ENCODE measurements at places on chromosomes 2 and 18.

DNA sequence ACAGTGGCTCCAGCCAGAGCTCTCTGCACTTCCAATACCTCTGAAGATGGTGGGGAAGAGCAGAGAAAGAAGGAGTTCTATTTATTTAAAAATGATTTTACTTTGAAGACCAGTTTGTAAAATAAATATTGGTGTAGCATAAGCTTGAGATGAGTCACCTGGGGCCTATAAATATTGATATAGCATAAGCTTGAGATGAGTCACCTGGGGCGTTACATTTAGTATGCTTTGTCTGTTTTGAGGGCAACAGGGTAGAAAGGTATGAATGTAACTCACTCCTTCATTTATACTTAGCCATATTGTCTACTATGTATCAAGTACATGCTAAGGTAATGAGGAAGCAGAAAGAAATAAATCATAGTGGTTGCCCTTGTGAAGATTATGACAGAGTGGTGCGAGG, 7.7 kb upstream of the SULT1C4 start:
- DNase-seq = peak; percentile 29

DNA sequence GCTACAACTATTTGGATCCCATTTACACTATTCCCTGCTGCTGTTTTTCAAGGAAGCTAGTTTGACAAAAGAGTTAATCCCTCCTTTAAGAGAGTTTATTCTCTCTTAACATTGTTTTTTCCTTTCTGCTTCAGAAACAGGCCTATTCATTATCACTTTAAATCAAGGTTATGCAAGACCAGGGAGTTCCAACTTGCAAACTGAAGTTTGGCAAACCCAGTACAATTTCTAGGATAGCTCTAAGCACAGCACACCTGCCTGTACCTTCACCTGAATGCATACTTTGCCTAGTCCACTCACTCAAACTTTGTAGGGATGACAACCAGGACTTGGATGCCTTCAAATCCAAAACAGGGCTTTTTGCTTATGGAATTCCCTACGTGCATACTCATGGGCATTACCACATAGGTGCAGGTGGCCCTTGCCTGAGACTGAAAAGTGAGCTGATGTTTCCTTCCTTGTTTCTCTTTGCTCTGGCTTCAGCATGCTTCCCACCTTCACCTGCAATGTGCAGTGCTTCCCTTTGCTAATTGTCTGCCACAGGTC, 193.8 kb upstream of the MMADHC start:
- no peak for DNase-seq

- DNase-seq = no peak
Observed at GRCh38 chr18:10301831-10302483, 152.5 kb upstream of the APCDD1 start.

GRCh38 chr18:32114293-32114942, 22.7 kb downstream of the RNF138 start:
- no peak for DNase-seq

- peak; percentile 85 for DNase-seq
Observed at GRCh38 chr2:111072220-111072871, 48.4 kb upstream of the BCL2L11 start.

DNA sequence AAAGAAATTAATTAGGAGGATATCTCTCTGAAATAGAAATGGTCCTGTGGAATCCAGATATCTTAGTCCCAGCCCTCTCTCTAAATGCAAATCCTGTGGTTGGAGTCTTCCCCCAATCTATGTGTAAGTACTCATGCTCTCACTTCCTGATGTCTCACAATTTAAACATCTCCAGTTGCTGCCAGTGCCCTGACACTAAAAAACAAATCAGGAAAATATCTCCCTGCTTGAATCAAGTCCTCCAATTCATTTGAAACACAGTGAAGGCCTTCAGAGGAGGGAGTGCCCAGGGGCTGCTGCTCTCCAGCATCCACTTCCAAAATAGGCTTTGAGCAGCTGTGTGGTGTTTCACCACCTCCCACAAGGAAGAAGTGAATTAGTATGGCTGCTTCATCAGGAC, 413.8 kb downstream of the RAD51AP2 start:
- DNase-seq = peak; percentile 92

DNA sequence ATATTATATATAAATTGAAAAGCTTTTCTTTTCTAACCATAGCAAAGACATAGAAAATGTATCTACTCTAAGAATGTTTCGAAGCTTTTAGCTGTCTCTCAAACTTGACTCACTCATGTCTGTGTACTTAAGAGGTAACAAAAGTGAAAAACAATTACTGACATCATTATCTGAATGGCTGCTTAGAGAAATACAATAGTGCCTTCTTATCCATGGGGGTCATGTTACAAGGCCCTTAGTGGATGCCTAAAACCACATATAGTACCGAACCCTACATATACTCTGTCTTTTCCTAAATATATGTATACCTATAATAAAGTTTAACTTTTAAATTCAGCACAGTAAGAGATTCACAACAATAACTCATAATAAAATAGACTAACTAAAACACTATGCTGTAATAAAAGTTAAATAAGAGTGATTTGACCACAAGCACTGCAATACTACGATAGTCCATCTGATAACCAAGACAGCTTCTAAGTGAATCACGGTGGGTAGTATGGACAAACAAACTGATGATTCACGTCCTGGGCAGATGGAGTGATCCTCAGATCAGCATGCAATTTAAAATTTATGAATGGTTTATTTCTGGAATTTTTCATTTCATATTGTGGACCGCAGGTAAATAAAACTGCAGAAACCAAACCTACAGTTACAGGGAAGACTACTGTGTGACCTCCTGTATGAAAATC, 246.2 kb downstream of the XIRP2 start:
- peak; percentile 46 for DNase-seq

DNA sequence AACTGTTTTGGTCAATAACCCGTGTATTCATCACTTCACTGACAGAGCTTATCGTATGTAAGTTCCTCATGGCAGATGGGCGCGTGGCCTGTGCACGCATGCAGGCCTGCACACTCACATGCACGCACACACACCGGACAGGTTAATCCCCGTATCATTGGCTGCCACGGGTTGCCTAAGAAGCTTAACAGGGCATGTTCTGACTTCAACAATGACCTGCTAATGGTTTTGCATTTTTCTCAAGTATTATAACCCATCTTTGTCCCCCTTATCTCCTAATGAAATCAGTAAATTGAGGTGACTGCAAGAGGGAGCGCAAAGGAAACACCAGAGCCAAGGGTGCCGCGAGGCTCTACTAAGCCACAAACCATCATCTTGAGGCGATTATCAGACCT, 399.0 kb upstream of the ID2 start:
- no peak for DNase-seq

GRCh38 chr2:128306931-128307460, 11.7 kb downstream of the HS6ST1 start:
- DNase-seq = no peak

DNA sequence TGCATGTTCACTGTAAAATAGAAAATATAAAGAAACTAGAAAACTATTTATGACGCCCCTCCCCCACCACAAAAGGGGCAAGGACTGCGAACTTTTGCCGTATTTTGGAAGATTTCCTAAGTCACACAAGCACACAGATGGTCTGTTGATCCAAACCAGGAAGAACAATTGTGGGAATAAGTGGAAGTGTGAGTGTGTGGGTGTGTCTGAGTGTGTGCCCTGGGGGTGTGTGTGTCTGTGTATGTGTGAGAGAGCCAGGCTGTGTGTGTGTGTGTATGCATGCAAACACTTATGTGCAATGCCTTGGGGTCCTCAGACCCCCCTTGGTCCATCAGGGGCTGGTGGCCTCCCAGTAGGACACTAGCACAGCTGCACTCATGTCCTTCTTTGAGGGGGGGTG, 43.1 kb downstream of the HPCAL1 start:
- no peak for DNase-seq

DNA sequence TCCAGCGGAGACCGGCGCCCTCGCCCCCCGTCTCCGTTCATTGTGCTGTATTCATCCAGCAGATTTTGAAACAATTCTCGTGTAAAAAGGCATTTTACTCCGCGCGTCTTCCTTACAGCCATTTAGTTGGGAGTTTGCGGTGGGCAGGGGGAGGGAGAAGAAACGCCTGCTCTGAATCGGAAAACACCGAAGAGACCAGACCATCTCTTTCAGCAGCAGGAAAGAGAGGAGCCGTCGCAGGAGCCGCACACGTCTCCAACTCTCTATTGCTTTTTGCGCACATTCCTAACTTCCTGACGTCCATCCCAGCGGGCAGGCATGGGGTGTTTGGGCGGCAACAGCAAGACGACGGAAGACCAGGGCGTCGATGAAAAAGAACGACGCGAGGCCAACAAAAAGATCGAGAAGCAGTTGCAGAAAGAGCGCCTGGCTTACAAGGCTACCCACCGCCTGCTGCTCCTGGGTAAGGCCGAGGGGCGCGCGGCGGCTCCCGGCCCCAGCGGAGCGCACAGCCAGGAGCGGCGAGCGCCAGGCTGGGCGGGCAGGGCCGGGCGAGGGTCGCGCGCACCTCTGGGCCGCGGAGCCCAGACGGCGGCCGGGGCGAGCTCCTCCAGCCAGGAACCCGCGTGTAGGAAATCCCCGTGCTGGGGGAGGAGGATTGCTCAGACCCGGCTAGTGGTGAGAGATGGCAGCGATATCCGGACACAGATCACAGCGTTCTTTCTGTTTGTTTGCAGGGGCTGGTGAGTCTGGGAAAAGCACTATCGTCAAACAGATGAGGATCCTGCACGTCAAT, 63.2 kb downstream of the GNAL start:
- peak; percentile 7 for DNase-seq

DNA sequence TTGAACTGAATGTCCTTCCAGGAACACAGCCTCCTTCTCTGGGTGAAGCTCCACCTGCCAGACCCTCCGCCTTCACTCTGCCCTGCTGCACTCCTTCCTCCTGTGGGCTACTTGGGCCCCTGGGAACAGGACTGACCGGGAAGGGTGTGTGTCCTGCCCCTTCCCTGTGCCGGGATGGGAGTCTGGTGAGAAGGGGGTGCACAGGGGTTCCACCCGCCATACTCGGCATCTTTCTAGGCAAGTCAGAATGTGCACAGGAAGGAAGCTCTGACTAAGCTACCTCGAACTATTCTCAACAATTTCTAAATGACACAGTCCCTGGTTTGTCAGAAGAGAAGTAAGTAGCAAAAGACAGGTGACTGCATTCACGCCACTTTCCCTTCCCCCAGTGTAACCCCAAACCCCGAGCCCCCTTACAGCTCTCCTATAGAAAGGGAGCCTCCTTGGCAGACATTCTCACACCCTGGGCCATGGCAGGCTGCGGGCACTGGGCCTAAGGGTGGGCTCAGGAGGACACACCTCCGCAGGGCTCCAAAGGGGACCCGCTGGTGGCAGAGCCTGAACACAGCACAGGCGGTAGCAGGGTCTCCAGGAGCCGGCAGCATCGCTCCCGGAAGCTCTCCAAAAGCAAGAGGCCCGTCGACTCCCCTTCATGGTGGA, 184.1 kb downstream of the HDAC4 start:
- DNase-seq = no peak

- DNase-seq = peak; percentile 94
Observed at GRCh38 chr18:3449512-3450011, 410 bp upstream of the TGIF1 start.

DNA sequence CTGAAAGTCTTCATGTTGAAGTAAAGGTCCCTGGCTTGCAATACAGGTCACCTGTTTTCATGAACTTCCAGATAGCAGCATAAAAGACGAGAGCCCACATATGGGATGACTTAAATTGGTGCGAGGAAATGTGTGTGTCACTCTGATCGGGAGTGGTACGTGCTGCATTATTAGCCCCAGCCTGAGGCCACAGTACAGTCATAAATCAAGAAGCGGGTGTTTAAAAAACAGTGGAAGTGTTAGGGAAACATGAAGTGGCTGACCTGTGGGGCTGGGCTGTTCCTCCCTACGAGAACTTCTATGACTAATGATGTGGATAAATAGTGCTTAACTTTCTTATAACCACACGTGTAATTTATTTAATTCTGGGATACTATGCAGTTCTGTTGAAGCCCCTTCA, 24.4 kb downstream of the RDH14 start:
- peak; percentile 78 for DNase-seq

- DNase-seq = no peak
Observed at GRCh38 chr2:239312081-239312511, 88.7 kb downstream of the HDAC4 start.

DNA sequence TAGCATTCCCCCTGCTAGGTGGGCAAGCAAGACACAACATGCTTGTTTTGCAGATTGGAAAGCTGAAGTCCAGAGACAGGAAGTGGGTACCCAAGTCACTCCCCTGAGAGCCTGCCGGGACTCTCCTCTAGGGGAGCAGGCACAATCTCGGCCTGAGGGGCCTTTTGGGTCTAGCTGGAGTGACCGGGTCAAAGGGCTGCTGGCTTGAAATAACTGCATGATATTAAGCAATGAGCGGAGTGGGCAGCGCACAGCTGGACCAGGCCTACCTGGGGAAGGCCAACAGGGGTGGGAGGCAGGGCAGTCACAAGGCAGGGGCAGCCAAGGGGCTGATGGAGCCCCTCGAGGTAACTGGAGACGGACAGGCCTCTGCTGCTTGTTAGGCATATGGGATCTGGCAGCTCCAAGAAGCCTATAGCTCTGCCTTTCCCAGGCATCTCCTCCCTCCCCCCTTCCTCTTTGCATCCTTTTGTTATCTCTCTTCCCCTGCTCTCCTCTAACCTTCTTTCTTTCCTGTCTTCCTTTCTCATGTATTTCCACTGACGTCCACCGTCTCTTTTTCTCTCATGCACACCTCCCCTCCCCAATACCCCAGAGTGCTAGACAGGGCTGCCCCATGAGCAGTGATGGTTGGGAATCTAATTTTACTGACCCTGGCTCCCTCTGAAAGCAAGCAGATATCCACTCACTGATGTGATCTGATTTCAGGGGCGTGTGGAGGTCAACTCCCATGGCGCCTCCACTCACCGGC, 237.5 kb downstream of the LOXHD1 start:
- no peak for DNase-seq

GRCh38 chr2:124911560-124911959, 886.5 kb downstream of the CNTNAP5 start:
- no peak for DNase-seq

GRCh38 chr2:168256448-168256847, 9.1 kb upstream of the STK39 start:
- no peak for DNase-seq

- DNase-seq = no peak
Observed at GRCh38 chr2:231396058-231396821, 730 bp downstream of the B3GNT7 start.

- DNase-seq = no peak
Observed at GRCh38 chr2:120219291-120219690, 3.9 kb downstream of the TMEM185B start.

All from fibroblast of skin of right biceps (primary cell).